ENCODE measurements at places on chromosomes 4 and X.

DNA sequence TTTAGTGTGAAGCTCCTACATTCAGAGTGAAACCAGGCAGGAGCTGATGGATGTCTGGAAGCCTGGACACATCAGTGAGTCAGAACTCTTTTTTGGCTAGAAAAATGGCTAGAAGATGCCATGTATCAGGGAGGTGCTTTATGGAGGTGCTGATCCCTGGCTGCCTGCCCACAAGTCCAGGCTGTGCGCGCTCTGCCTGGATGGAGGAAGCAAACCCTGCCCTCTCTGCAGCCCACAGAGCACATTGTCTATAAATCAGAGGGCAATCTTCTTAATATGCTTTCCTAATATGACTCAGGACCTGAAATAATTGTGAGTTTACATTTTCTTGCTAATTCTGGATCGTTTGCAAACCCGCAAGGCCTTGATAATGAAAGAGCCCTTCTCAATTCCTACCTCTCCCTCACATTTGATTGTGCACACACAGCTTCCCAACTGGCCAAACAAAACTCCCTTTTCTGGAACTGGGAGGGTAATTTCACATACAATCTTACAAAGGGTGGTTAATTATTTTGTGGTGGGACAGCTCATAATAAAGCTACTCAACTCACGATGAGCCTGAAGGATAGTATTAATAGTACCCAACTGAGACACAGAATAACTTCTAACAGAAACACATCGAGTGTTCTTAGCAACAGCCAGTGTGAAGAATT, 11.7 kb downstream of the MFAP3L start:
- peak; percentile 0 for DNase-seq

DNA sequence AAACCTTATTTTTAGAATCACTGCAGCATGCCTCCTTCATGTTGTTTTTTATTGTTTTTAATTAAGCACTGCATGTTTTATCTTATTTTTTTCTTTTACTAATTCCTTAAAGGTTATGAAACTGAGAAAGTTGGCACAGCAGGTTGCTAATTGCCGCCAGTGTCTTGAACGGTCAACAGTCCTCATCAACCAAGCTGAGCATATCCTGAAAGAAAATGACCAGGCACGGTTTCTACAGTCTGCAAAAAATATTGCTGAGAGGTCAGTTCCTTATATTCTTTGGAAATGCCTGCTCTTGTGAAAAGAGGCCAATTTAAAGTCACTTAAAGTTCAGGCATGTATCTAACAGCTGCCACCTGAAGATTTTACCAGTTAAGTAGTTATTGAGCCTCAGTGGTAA, 76.8 kb downstream of the TEX13B start:
- DNase-seq = no peak

GRCh38 chrX:46686003-46686645, 72.8 kb downstream of the SLC9A7 start:
- peak; percentile 36 for DNase-seq

GRCh38 chr4:158020176-158020575, 152.6 kb downstream of the GASK1B start:
- DNase-seq = no peak

- DNase-seq = no peak
Measured at GRCh38 chrX:77433001-77433400, 14.2 kb upstream of the FGF16 start.

GRCh38 chr4:74168841-74169240, 10.9 kb downstream of the MTHFD2L start:
- DNase-seq = no peak

DNA sequence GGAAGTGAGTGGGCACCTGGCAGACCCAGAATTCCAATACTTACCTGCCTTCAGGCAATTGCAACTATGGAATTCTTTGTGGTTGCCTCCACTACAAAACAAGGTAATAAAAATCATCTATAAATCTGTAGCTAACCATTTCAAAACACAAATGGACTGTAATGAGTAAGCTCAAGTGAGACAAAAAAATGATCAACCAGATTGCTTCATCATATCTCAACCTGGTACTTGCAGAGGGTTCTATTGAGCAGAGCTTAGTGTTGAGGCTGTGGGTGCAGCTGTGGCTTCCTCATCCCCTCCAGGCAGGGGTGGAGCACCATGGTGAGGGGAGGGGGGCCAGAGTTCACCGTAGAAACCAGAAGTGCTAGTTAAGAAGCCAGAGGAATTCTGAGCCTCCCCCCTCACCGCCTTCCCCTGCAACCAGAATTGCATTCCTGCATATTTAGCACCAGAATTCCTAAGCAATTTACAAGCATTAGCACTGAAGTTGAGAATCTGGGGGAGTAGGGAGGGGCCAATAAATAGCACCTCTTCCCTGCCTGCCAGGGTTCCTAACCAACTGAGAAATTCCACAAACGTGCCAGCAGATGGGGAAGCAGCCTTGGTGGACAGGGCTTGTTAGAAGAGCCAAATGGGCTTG, 11.5 kb downstream of the CTAG1A start:
- DNase-seq = peak; percentile 50

DNA sequence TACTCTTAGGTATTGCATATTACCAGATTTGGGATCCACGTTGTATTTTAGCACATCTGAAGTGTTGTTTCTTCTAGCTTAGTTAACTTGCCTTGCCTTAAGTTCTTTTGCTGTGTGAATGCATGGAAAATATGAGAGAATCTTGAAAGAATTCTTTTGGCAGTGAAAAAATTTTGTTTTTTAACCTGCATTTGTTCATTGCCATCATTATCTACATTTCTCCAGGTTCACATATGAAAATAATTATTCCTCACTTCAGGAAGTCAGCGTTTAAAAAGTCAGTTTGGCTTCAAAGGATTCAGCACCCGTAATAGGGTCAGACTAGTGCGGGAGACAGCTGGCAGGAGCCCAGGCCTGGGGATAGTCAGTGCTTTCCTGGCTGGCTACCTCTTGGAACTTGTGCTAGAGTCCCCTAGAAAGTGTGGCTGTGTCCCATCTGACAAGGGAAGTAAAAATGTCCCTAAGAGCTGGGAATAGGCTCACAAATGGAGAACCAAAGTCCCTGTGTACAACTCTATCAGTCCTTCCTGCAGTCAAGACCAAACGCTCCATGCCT, 251.9 kb upstream of the KLF3 start:
- DNase-seq = no peak

- no peak for DNase-seq
Measured at GRCh38 chr4:64353904-64354303, 55.3 kb downstream of the TECRL start.
